ENCODE measurements at places on chromosomes 7 and 10.

GRCh38 chr7:43244232-43244631 lies 131.8 kb downstream of the HECW1 start:
- DNase-seq, result no peak

- no peak for DNase-seq
Observed at GRCh38 chr10:72012796-72013195, 48.6 kb downstream of the CHST3 start.

- no peak for DNase-seq
Observed at GRCh38 chr7:30884881-30885280, 26.8 kb upstream of the AQP1 start.

- no peak for DNase-seq
Observed at GRCh38 chr7:33764752-33765451, 140.4 kb upstream of the BMPER start.

DNA sequence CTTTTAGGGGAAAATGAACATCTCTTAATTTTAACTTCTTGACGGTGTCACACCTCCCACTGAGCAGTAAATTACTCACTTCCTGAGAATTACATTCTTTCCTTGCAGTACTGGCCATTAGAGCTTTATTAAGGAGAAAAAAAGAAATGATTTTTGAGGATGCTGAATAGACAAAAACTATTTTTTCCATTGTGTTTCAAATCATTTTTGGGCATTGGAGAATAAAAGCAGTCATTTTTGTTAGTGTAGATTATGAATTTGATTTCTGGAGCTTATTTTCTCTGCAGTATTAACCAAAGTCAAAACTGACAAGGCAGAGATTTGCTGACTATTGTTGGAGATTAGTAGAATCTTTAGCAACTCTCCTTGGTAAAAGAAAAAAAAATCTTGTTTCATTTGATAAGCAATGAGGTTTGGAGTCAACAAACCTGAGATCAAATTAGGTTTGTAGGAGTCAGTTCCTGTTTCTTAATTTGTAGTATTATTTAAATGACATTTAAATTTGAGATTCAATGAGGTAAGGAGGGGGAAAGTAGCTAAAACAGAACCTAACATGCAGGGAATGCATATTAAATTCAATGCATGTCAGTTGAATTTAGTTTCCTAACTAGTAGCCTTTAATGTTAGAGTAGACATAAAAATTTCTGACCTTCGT lies 70.6 kb downstream of the AP3M1 start:
- no peak for DNase-seq

DNA sequence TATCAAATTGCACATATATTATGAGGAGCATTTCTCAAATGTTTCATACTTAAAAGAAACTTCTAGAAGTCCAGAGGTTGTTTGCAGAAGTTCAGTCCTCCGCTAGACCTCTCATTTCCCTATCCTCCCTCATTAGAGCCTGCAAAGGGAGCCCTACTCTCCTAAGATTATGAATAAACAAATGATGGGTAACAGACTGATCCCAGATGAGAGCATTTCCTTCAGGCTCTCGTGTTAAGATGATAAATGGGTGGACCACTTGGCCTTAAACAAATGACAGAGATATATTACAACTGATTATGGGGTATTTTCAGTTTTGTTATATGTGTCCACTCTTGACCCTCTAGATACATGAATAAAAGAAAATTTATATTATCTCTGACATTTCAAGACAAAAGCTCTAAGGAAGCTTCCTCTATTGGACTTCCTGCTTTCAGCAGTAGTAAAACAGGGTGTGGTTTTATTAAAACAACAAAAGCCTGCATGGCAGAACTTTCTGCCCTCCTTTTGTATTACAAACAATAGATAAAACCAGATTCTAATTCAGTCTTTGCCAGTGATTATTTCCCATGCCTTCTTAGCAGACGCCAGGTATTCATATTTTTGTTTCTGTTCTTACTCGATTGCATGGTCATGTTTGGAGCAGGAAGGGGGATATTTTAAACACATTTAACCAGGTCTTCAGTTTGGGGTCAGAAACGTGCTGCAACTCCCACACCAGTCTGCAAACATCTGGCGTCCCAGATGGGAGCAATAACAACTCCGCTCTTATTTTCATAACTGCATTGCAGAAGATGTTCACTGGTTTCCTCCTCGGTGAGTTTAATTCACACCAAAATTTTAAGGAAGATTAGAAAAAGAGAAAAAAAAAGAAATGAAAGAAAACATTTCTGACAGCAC lies 52.4 kb upstream of the FAM204A start:
- no peak for DNase-seq

GRCh38 chr7:98175260-98175940 lies 35.8 kb upstream of the BHLHA15 start:
- DNase-seq, result no peak

DNA sequence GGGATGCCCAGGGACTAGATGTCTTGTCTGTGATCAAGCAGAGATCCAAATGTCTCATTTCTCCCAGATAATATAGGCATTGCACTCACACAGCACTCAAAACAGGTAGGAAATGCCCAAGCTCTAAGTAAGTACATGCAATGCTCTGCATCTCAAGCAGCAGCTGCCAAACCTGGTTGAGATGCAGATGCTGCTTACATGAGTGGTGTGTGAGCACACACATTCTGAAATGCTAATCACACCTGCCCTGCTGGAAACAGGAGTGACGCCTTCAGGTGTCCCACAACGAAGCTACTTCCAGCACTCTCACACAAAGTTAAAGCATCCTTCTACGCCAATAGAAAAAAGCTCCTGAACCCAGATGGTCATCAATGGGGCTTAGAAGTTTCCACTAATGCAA lies 132.9 kb downstream of the CALN1 start:
- DNase-seq, result no peak

DNA sequence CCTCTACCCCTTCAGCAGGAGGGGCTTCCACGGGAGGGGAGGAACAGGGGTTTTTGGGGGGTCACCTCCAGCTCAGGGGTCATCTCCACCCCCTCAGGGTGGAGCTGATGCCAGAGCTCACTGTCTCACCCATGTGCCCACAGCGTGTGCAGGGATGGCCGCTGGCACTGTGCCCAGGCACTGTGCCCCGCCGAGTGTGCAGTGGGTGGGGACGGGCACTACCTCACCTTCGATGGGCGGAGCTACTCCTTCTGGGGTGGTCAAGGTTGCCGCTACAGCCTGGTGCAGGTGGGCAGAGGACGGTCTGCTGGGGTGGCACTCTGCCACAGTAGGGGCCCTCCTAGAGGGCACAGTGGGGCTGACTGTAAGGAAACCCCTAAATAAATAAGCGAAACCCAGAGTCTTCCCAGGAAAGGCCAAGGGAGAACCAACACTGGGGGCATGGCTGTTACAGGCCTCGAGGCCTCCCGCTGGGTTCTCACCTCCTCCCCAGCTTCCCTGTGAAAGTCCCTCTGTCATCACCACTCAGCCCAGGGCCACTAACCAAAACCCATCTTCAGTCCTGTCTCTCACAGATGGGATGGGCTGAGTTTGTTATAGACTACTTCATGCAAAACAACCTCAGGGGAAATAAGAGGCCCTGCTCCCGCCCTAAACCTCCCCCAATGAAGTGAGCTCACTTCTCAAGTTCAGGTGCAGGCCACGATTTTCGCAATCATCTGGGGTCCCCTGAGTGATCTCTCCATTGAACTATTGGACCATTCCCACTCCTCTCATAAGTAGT lies 7.4 kb upstream of the ZNF467 start:
- DNase-seq, result no peak

DNA sequence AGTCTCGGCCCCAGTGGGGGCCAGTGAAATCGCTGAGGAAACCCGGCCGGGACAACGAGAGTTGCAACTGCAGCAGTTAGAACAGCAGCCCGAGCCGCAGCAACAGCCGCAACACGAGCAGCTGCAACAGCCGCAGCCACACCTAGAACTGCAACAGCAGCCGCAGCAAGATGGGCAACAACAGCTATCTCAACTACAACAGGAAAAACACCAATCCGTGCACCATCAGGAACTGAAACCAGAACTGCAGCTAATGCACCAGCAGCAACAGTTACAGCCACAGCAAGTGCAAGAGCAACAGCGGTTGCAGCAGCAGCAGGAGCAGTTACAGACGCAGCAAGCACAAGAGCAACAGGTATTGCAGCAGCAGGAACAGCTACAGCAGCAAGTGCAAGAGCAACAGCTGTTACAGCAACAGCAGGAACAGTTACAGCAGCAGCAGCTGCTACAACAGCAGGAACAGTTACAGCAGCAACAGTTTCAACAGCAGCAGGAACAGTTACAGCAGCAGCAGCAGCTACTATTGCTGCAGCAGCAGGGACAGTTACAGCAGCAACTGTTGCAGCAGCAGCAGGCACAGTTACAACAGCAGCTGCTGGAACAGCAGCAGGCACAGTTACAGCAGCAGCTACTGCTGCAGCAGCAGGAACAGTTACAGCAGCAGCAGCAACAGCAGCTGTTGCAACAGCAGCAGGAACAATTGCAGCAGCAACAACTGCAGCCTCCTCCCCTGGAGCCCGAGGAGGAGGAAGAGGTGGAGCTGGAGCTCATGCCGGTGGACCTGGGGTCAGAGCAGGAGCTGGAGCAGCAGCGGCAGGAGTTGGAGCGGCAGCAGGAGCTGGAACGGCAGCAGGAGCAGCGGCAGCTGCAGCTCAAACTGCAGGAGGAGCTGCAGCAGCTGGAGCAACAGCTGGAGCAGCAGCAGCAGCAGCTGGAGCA lies 6.1 kb downstream of the ZNF853 start:
- no peak for DNase-seq

DNA sequence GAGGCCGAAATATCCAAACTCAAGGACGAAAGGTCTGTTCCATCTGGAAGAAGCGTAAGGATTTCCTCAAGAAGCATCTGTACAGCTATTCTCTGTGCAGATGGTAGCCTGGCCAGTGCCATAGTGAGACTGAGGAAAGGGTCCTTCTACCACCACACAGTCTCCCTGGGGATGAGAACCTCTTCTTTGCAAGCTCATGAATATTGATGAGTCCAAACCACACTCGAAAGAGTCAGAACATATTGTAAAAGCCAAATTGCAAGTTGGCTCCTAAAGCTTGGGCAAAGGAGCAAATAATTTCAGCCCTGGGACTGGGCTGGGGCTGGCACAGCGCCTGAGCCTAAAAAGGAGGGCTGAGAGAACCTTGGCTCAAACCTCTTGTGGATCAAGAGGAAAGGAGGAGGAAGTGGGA lies 66.1 kb upstream of the PIP4K2A start:
- no peak for DNase-seq

DNA sequence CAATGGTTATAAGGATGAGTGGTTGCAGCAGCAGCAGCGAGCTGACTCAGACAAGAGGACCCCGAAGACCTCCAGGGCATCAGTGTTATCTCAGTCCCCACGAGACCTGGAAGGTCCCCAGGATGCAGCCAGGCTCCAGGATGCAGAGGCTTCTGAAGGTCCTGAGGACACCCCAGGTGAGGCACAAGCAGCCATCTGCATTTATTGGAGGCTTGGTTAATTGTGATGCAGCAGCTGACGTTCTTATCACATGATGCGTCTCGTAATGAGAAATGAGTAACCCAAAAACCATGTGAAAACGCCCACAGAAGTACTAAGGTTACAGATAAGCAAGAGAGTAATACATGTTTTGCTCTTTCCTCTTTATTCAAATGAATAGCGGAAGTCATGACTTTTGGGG lies 17.4 kb downstream of the C7orf57 start:
- DNase-seq, result no peak

DNA sequence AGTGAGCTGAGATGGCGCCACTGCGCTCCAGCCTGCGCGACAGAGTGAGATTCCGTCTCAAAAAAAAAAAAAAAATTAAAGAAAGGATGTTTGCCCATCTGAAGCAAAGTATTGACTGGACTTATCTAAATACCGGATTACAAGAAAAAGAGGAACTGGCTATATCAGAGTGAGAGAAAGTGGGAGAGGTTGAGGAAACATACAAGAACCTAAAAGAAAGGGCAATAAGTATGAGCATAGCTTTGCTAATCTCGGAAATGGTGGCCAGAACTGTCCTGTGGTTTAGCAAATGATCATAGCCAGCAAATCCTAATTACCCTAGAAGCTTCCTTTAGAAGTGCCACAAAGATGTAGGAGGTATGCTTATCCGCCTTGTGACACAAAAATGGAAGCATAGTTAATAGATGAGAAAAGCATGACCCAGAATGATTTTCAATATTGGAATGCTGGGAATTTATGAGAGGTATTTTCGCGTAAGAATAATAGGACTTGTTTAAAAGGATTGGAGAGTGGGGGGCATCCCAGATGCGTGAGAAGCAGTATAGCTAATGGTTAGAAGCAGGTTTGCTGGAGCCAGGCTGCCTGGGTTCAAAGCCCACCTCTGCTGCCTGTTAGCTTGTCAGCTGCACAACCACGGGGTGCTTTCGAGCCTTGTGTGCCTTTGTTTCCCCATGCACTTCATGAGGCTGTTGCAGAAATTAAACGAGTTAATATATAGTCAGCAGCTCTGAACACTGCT lies 1.2 kb upstream of the GTPBP4 start:
- no peak for DNase-seq

All from effector CD4-positive, alpha-beta T cell (primary cell).